Panc1 (cell line): ENCODE measurements at places on chromosomes 5 and 9.

DNA sequence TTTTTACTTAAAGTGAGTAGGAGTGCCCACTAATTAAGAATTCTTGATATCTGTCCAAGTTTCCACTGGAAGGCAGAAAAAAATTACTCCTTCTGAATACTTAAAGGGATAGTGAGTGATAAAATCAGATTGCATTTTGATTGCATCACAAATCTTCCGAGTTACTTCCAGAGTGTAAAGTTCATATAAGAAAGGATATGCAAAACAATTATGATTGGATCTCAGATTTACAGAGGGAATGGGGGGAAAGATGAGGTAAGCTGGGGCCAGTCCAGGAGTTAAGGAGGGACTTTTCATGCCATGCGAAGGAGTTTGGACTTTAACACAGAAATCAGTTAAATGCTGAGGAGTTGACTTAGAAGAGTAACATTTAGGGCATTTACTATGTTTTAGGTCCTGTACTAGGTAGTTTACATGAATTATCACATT is 9.3 kb upstream of the RNF145 start:
- DNase-seq = no peak

GRCh38 chr5:107123014-107123413 is 547.7 kb downstream of the EFNA5 start:
- no peak for DNase-seq

DNA sequence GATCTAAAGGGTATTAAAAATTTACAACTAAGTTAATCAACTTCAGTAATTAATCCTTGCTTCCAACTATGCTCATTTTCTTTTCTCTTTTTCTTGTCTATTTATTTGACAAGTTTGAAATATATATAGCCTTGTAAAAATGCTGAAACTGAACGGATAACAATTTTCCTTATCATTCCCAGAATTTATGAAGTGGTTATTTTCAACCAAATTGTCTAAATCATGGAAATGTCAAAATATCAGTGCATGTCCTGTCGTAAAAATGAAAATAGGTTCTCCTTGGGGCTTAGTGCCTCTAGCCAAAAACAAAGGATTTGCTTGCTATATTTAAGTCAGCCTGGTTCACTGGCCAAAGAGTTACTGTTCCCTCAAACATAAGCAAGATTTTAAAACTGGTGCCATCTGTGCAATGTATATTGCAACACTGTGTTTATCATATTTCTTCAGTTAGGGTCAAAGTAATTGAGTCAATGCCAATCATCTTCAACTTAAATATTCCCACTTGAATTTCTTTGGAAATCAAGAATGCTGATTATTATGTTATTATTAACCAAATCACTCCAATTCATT is 798.3 kb downstream of the MAT2B start:
- no peak for DNase-seq

GRCh38 chr5:19975795-19976194 is 12.2 kb downstream of the CDH18 start:
- DNase-seq = no peak

DNA sequence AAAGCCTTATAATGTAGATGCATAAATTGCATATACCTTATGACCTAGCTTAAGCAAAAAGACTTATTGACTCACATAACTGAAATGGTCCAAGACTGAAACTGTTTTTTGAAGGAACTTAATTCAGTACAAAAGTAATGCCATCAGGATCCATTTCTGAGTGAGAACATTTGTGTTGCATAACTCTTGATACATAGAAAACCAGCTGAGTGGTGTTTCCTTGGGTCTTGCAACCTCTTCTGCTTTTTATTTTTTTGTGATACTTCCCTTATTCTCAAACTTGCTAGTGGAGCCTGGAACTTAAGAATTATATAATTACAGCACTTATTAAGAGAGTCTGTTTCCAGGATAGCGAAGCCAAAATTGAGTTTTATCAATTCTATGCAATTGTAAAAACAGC is 272.0 kb downstream of the MAN2A1 start:
- no peak for DNase-seq

DNA sequence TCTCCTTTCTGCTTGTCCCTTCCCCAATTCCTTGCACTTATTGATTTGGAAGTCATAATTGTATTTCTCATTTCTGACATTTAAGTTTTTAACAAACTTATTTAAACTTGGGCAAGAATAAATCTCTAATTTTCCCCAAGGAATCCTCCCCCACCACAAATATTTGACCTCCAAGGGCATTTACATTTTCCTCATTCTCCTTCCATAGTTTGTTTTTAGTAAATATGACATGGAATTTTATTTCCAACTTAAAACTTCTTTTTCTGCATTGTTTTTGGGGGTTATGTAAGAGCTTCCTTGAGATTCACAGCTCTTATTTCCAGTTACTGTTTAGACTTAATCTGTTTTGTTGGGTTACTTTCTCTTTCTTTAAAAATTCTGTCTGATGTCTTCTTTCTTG is 64.9 kb downstream of the ZNF618 start:
- no peak for DNase-seq
